ENCODE measurements at places on chromosomes 6 and 20. TPM values are rescaled to one million over a fixed set of nuclear protein-coding genes. Genes with fewer than 3 reads are reported as not detected.

- no peak overlapping the region for H3K27ac ChIP-seq
- no peaks in the 10 kb centered on the region for H3K27me3 ChIP-seq
- H3K36me3 ChIP-seq = peaks cover 17% of the 10 kb centered on the region
Observed at GRCh38 chr6:109002051-109002697, 92.5 kb downstream of the SESN1 start.

DNA sequence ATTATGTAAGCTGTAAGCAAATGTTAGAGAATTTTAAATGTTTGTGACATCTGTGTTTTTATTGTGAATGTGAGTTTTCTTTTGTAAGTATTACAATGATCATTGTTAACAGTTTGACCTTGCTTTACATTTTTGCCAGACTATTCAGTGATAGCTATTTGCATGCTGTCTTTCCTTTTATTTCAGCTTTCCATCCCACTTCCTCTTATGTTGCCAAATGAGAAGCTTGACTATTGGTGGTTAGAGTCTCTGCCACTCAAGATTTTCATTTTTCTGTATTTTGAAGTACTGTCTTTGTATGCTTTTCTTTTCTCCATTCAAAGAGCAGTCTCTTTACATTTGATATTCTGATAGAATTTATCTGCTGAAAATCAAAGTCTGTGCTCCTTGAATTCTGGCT, 104.1 kb downstream of the PRIM2 start:
- no peaks in the 10 kb centered on the region for H3K27me3 ChIP-seq
- DNase-seq = no peak
- no peak overlapping the region for H3K27ac ChIP-seq
- no peaks in the 10 kb centered on the region for H3K36me3 ChIP-seq
- no peak overlapping the region for H3K4me3 ChIP-seq

Gene LTB
- polyA plus RNA-seq = 20.1 TPM

DNA sequence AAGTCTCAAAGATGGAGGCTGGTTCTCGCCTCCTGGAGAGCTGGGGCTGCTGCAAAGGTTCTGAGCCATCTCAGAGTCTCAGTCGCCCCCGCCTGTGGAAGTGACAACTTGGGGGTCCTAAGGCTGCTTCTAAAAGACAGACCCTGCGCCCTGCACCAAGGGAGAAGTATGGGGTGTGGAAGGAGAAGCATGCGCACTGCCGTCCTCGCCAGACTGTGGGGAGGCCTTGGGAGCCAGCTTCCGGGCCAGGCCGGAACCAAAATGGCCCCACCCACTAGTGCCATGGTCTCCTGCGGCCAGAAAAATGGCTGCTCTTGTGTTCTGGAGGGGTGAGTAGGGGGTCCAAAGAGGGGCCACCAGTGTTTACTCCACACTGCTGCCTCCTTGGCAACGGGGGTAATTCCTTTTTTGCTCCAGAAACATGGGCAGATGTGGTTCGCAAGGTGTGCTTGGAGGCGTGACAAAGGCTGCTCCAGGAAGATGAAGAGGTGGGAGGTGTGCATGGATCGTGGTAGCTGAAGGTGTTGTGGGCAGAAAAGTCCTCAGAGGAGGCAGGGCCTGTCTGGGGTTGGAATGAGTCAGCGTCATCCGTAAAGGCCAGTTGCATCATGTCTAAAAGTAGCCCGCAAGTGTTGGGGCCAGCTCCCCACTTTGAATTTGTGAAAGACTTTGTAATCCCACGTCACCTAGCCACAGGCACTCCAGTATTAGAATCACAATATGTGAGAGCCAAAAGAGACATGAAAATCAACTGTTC, 329.8 kb upstream of the SOX4 start:
- H3K36me3 ChIP-seq = no peaks in the 10 kb centered on the region
- H3K4me1 ChIP-seq = no peaks in the 10 kb centered on the region
- H3K27ac ChIP-seq = no peak overlapping the region

DNA sequence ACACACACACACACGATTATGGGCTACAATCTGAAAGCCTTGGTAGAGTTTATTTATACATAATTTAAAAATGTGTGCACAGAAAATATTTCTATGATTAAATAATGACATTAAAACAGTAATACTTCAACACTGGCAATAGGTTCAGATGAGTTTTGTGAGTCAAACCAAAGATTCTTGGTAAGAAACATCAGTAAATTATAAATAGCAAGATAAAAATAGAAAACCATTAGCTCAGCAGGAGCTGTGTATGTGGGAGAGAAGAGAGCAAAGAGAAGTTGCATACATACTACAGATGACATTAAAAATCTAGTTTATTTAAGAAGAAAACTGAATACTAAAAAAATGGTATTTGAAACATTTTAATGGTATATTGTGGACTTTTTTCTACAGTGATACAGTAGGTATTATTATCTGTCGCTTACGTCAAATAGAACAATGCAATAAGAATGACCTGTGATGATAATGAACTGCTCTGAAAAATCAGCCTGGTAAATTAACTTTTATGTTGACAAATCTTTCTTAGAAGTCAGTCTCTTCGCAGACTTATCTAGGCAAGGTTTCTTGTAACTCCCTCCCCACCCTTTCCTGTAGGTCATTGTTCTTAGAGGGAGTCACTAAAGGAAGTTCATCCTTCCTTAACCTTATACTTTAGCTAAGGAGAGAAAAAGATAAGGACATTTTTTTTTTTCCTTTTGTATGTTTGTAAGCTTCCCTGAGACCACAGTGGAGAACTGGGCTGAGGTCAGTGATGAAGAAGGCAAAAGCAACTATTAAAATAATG, 149.3 kb downstream of the GJA1 start:
- H3K36me3 ChIP-seq = no peaks in the 10 kb centered on the region
- no peaks in the 10 kb centered on the region for H3K4me1 ChIP-seq
- no peak for DNase-seq
- no peaks in the 10 kb centered on the region for H3K27me3 ChIP-seq
- H3K27ac ChIP-seq = no peak overlapping the region

DNA sequence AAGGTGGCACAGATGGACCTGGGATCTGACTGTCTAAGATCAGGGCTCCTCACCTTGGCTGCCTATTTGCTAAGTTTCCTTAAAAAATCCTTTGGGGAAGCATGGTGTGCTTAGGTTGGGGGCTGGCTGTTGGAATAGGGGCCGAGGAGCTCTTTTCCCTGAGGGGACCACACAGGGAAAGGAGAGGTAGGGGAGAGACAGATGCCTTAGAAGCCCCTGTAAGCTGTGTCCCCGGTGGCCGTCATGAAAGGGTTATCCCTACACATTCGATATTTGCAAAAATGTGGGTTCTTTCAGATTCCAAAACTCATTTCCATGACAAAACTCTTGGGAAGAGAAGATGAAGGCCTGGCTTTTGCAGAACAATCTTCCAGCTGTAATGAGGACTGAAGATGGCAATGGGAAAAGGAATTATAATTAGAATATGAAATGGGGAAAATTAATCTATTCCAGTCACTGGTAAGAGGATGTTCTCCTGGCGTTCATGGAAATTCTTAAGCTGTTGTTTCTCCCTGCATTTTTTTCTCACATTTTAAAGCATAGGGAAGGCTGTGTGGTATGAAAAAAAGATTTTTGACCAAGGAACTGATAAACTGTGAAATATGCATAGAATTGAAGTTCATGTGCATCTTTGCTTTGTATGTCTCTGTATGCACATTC, 53.8 kb downstream of the TOX2 start:
- H3K4me3 ChIP-seq = no peak overlapping the region
- DNase-seq = no peak
- no peak overlapping the region for H3K27ac ChIP-seq
- no peaks in the 10 kb centered on the region for H3K27me3 ChIP-seq
- no peaks in the 10 kb centered on the region for H3K4me1 ChIP-seq

DNA sequence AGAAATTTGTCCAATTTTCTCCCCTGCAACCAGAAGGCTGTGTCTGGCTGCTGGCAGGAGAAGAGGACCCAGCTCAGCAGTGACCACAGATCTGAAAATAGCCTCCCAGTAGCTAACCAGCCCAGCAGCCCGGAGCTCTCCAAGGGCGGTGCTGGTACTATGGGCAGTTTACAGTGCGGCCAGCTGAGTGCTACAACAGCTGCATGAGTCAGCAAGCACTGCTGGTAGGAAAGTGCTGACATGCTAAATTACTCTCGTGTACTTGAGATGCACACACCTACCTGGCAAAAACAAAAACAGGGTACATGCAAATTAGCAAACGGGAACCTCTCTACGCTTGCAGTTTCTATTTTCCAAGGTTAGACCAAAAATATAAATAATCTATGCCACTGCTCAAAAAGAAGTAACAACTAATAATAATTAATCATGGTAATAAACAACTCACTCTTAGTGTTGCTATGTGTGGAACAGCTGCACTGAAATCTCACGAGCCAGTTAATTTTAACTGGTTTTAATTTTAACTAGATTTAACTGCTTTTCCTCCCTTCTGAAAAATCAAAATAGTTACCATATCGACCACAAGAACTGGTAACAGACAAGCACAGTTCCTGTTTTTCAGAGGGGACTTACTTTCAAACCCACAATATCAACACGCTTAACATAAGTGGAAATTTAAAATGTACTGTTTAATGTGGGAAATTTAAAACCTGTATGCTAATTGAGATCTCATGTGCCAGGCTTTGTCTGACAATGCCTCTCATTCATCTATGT, 10.8 kb downstream of the BACH2 start:
- H3K4me1 ChIP-seq = no peaks in the 10 kb centered on the region
- DNase-seq = peak; percentile 44

GRCh38 chr6:47437592-47437991, 40.0 kb upstream of the CD2AP start:
- peaks cover 6% of the 10 kb centered on the region for H3K4me1 ChIP-seq
- H3K27me3 ChIP-seq = no peaks in the 10 kb centered on the region
- DNase-seq = no peak
- H3K27ac ChIP-seq = no peak overlapping the region
- H3K4me3 ChIP-seq = no peak overlapping the region
- no peaks in the 10 kb centered on the region for H3K36me3 ChIP-seq

Gene CLPSL1
- not detected for polyA plus RNA-seq

Gene ACTL10
- polyA plus RNA-seq = 1.4 TPM

Data from large intestine (tissue), 12 donors.